Mesothelial cell of epicardium (in vitro differentiated cells): ENCODE measurements at places on chromosomes 4 and X. TPM values are rescaled to one million over a fixed set of nuclear protein-coding genes. Genes with fewer than 3 reads are reported as not detected.

TMEM131L gene
- 11.0 to 13.9 TPM (median 11.4 TPM) in 3 replicates for total RNA-seq

GRID2 gene
- total RNA-seq, result 3.1 to 3.6 TPM (median 3.2 TPM) in 3 replicates

SLC9B1 gene
- total RNA-seq, result 3.2 to 4.7 TPM (median 4.5 TPM) in 3 replicates

MAP9 gene
- 20.6 to 22.4 TPM (median 21.2 TPM) in 3 replicates for total RNA-seq

KIAA1210 gene
- total RNA-seq, result 0.50 to 0.82 TPM (median 0.56 TPM) in 3 replicates

MMRN1 gene
- not detected in 3 replicates for total RNA-seq

MAGEB17 gene
- total RNA-seq, result not detected in 3 replicates

EPHA5 gene
- total RNA-seq, result 0.75 to 1.0 TPM (median 0.94 TPM) in 3 replicates

CTAG1B gene
- not detected in 3 replicates for total RNA-seq

SMR3B gene
- not detected in 3 replicates for total RNA-seq

MID1 gene
- total RNA-seq, result 48.3 to 52.5 TPM (median 48.8 TPM) in 3 replicates

DNA sequence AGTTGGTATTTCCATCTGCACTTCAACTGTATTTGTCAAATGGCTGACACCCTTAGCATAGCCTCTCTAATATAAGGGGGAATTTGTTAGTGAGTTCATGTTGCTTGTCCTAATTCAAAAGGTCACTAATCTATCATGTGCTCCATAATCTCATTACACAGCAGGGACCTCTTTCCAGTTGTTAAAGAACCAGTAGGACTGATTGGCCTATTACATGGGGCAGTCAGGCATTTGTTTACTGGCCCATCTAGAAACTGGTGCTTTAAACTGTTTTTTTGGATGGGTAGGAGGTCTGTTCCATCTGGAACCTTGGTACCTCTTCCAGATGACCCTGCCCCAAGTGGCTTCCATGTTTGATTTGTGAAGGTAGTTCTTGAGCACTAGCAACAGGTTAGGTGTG, 11.4 kb downstream of the ANK2 start:
- no peak for DNase-seq

DNA sequence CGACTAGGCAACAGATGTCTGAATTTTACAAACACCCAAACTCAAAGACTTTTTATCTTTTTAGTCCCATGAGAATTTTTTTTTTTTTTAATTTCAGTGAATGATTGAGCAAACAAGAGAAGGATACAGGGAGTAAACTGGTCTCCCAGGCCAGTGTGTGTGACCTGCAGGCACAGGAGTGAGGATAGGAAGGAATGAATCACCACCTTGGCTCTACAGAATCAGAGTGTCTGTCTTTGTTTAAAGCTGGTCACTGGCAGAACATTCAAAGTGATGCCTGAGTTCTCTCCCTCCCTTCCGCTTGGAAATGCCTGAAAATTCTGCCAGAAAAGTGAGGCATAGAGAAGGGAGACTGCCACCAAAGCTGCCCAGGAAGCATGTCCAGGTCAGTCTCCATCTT, 69.5 kb downstream of the PARM1 start:
- no peak for DNase-seq

GRCh38 chrX:139647597-139647996, 60.4 kb downstream of the MCF2 start:
- no peak for DNase-seq

DNA sequence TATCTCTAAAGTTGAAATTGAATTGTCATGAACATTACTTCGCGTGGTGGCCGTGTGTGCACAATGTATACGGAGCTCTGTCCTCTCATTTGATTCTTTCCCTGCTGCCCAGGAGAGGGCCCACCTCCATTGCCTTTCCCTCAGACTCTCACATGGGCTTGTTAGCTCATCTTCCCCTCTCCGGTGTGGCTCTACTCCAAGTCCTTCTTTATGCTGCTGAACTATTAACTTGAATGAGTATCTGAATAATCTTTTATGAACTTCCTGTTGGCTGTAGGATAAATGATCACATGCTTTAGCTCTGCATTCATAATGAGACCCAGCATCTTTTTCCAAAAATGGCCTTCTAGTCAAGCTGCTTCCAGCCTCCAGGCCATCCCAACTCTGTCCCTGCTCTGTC, 68.8 kb upstream of the CLNK start:
- no peak for DNase-seq

GRCh38 chrX:42485601-42486000, 292.4 kb downstream of the PPP1R2C start:
- no peak for DNase-seq

GRCh38 chr4:183321079-183321478, 1.0 kb upstream of the CLDN22 start:
- no peak for DNase-seq

DNA sequence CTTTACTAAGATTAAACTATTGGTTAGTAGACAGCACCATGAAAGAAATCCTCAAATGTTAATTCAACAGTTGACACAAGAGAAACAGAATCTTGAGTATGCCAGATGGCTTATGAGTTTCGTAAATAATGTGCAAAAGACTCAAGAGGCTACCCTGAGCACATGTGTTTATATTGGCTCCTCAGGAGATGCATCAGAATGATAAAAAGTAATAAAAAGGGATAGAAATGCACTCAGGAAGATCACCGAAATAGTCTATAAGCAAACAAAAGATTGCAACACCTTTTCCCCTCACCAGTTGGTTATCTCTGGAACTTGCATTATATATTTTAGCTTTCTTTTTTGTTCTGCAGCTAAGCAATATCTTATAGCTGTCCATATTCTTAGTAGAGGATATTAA, 84.4 kb downstream of the SCFD2 start:
- DNase-seq, result no peak

DNA sequence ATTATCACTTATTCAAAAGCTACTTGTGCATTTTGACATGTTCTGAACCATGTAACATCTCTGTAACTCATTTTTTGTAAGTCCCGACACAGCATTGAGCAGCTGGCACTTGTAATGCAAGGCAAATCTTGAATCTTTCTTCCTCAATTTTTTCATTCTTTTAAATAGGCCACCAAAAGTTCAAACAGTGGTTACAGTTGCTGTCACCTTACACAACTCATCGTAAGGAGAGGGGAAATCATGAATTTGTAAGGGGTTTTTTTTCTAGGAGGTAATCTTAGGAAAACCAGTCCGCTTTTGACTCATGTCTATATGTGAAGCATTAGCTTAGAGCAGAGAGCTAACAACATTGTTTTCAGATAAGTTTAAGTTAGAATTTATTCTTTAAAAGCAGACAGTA, 124.5 kb downstream of the PDLIM5 start:
- DNase-seq, result no peak

GRCh38 chrX:155065035-155065734, 5.8 kb downstream of the CMC4 start:
- no peak for DNase-seq

DNA sequence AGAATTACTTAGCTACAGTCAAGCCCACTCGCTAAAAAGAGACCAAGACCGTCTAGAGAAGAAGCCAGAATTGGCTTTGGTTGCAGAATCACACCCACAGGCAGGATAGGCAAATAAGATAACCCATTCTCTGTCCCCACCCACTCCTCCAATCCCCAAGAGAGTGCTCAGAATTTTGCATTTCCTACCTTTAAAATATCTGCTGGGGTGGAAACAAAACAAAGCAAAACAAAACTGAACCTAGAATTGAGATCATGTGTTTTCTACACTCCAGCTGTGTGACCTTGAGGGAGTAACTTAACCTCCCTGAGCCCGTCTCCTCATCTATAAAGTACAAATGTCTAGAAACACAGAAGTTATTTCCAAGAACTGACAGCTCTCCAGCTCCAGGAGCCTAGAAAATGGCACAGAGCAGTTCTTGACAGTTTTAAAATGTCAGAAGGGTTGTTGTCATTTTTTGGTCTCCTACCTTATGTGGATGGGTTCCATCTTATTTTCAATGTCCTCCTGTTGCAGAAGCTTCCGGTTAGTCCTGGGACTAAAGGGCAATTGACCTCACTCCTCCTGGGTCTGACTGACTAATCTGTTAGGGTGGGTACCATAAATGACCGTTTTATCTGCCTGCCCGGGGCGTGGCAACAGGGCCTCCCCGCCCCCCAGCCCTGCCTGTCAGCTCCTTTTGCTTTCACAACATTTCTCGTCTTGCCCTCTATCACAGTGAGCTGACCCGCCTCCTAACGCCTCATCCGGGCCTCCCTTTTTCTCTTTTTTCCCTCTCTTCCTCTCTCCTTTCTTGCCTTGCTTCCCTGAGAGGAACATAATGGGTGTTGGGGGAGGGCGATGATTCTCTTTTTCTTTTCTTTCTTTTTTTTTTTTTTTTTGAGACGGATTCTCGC, 114.0 kb downstream of the RBM47 start:
- no peak for DNase-seq

GRCh38 chr4:37740546-37740945, 54.4 kb upstream of the RELL1 start:
- DNase-seq, result no peak

DNA sequence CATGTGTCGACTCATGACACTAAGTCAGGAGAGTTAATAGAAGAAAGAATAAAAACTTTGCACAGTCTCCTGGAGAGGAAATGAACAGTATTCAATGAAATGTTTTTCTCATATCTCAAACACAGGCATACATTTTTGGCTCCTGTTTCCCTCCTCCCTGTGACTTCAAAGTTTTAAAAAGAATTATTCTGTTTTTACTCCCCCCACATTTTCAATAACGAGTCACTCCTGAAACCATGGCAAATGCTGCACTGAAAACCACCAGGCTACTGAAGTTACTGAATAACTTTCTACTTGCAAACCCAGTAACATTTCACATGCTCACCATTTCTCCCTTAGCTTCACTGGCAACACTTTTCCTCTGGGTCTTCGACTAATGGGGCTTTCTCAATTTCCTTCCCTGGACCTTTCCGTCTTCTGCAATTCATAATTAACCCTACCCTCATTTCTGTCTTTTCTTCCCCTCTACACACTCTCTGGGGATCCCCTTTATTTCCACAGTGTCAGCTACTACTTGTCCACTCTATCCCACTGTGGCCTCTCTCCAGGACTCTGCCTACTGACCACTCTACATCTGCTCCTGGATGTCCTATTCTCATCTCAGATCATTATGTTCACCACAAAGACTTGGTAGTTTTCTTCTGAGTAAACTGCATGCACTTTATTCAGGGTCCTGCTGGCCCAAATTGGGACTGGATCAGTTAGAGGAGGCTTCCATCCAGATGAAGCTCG, 225.8 kb upstream of the ETNPPL start:
- DNase-seq, result no peak

DNA sequence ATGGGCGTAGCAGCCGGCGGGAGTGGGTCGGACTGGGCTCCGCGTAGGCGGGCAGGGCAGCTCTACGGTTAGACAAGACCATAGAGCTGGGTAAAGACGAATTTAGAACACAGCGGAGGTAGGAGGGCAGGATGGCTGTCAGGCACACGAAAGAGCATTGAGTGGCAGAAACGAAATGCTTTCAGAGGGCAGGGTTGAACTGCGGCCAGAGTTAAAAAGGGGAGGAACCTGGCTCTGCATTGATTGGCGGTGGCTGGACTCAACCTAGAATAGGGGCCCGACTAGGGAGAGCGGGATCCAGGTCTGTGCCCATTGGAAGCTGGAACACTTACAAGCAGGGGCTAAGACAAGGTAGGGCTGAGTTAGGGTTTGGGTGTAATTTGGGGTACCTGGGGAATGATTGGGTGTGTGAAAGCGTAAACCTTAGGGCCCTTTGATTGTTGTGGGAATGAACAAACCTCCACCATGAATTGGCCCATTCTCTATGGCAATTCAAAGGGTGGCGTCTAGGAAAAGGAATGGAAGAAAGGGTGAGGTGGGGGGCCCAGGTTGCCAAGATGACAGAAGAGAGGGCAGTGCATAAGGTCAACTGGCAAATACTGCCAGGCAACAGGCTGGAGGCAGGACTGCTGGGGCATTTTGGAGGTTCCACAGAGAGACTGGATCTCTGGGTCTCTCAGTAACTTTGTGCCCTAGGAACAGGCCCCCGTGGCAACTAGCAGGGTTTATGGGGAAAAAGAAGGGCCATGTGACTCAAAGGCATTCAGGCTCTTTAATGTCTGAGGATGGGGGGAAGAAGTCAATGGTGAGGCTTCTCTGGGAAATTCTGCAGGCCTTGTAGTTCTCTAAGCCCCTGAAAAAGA, 911 bp upstream of the ELK1 start:
- DNase-seq, result no peak

- no peak for DNase-seq
Observed at GRCh38 chr4:5365071-5366008, 314.1 kb downstream of the STK32B start.

GRCh38 chr4:81378386-81378785, 93.3 kb downstream of the RASGEF1B start:
- no peak for DNase-seq

DNA sequence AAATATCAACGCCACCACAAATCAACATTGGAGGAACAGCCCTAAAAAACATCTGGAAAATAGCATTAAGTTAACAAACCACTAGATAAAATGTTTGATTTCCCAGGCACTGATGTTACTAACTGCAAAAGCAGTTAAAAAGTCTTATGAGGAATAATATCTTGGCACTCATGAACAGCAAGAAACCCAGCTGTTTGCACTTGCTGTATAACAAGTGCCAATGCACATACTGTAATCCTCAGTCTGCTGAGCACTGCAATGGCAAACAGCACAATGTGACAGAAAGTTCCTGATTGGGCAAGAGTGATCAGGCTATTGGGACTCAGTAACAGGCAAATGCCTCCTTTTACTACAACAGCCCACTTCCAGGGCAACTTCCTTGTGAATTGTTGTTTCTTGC, 20.8 kb upstream of the SEC24B start:
- no peak for DNase-seq

DNA sequence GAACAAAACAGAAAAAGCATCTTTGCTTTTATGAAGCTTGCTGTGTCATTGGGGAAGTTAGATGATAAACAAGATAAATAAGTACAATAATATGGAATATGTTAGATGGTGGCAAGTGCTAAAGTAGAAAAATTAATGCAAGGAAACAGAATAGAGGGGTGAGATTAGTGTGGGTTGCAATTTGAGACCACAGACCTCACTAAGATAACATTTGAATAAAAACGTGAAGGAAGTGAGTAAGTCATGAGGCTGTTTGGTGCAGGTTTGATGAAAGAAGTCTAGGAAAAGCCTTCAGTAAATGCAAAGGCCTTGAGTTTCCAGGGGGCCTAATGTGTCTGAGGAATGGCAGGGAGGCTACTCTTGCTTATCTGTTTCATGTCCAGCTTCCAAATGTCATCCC, 102.5 kb downstream of the CFAP299 start:
- DNase-seq, result no peak

DNA sequence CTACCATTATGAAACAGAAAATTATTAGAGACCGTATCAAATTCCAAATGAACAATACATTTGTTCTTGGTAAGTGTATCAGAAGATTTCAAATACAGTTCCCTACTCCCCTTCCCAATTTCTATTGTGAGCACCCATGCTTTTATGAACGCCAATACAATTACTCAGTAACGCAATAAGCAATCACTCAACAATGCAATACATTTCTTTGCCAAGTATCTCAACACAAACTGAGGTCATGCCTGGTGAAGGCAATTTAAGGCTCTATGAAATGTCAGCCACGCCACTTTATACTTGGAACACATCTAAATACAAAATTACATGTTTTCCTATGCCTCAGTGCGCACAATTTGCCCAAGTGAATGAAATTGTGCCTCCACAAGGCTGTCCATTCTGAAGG, 712 bp downstream of the PNPLA4 start:
- no peak for DNase-seq

- no peak for DNase-seq
Observed at GRCh38 chr4:73612032-73612431, 8.2 kb downstream of the RASSF6 start.
